ENCODE measurements at places on chromosomes 1 and 21.

DNA sequence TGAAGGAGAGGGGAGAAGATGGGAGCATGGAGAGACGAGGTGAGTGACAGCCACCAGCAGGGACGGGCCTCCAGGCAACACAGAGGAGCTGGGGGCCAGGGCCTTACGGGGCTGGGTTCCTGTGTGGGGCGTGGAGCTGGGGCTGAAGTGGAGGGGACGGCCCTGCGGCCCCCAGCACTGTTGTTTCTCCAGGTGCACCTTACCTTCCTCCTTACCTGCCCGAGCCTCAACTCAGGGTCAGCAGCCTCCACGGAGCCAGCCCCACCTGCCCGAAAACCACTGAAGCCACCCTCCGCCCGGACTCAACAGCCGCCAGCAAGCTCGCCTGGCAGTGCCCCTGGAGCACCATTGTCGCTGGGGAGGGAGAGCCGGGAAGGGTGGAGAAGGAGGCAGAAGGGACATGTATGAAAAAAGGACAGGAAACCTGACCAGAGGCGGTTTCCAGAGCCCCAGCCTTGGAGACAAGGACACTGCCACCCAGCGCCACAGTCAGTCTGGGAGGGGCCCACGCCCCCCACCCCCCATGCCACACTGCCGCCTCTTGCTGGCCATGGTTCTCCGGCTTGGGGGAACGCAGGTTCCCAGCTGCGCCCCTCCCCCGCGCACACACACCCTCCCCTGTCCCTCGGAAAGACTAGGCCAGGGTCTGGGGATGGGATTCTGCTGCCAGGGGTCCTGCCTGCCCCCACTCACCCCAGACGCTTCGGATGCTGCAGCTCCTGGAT lies 10.6 kb downstream of the PLA2G2F start:
- ATAC-seq, result no peak

DNA sequence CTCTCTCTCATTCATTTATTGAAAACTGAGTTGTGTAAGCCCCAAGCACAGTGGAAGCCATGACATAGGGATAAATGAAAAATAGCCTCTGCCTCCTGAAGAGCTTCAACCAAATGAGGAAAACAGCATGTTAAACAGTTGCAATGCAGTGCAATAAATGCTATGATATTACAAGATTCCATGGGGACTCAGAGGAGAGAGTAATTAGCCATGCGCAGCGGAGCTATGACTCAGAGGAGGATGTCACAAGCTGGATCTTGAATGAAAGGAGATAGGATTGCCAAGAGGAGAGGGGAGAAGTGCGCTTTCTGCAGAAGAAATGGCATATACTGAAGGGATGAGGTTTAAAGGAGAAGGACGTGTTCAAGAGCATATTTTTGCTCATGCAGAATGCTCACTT lies 231.3 kb upstream of the PLXNA2 start:
- no peak for ATAC-seq

- ATAC-seq, result no peak
These were observed 39.3 kb downstream of the TRIM62 start for GRCh38 chr1:33142483-33143064.

- ATAC-seq, result no peak
These were observed 73.3 kb upstream of the WDR26 start for GRCh38 chr1:224507771-224508523.

- ATAC-seq, result no peak
These were observed 120.4 kb upstream of the C1orf174 start for GRCh38 chr1:4020449-4020848.

GRCh38 chr1:234704106-234704887 lies 94.3 kb upstream of the IRF2BP2 start:
- no peak for ATAC-seq

DNA sequence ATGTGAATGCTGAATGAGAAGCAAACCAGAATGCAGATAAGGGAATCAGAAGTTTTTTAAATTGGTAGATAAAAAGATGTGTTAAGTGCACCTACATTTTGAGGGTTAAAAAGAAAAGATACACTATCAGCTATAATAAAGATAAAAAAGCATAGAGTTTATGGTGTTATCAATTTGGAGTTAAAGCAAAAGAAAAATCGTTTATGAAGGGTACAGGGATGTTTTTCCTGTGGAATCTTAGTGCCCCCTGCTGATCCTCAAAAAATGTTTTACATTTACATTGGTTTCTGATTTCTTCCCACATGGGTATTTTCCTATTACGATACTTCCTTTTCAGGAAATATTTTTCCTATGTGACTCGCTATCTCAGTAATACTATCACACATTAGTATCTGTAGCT lies 293.5 kb downstream of the MRPL39 start:
- no peak for ATAC-seq

DNA sequence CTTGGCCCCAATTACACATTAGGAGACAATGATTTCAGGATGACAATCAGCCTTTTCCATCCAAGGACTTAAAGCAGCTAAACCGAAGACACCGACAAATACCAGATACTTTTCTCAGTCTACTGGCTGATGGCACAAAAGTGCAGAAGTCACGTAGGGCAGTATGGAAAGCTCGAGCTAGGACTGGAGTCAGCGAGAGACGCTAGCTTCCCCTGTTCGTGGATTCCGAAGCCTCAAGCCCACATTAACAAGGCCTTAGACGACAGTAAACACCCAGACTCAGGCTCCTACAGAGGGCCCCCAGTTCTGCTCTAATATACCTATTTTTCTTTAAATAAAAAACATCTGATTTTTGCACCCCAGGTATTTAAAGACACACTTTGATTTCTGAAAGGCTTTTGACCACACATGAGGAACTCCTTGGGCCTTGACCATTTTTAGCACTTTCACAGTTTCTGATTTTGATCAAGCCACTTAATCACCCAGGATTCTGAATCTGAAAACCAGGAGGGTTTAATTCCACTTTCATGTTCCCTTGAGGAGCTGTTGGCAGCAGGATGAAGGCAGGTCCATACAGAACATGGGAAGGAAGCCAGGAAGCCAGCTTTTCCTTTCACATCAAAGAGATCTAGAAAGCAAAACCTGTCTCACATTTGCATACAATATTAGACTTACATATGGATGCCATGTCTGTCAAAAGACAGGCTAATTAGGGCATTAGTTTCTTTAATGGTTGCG lies 204.1 kb downstream of the GABPA start:
- no peak for ATAC-seq

DNA sequence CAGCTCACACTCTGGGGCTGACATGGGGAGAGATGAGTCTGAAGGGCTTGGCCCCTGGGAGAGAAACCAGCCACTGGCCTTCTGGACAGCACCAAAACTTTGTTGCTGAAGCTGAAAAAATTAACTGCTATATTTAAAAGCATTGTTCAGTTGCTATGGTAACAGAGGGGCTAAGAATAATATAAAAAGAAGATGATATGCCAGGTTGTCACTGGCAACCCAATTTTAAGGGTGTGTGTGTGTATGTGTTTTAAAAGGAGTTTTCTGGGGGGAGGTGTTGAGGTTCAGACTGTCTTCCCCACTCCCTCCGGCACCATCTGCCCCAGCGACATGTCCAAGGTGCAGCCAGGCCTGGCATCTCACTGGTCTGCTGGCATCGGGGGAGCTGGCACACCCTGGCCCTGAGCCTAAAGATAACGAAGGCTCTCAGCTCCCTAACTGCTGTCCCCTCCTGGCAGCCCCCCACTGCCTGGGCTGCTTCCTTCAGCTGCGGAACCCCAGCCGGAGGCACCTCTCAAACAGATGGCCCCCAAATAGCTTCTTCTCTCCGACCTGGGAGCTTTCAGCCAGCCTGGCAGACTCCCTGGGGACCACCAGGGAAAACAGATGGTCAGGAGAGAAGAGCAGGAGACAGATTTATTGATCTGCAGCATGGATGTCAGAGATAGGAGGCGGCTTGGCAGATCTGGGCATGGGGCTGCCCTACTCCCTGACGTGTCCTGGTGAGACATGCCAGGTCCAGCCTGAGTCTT lies 203.9 kb downstream of the HIVEP3 start:
- no peak for ATAC-seq

GRCh38 chr21:39775816-39776215 lies 30.8 kb downstream of the IGSF5 start:
- ATAC-seq, result no peak

GRCh38 chr1:35573198-35574124 lies at the start of gene TFAP2E:
TSS of gene TFAP2E (plus strand) at chr1:35573314. CDS start at chr1:35573578, 264 bp downstream.
- ATAC-seq, result no peak

GRCh38 chr1:149846042-149846441 lies 53.3 kb upstream of the BOLA1 start:
- no peak for ATAC-seq

- ATAC-seq, result no peak
These were observed 184.6 kb downstream of the RHOU start for GRCh38 chr1:228919914-228920313.

- no peak for ATAC-seq
These were observed 315.3 kb downstream of the OMA1 start for GRCh38 chr1:58231204-58231603.

Measured in activated T-helper 17 cell treated with anti-CD3 and anti-CD28 coated beads, Interleukin-2, amount 50 U/mL, for 72 hours (primary cell).